ENCODE measurements at places on chromosomes 12 and 14. TPM values are rescaled to one million over a fixed set of nuclear protein-coding genes. Genes with fewer than 3 reads are reported as not detected.

LRP10 gene
- total RNA-seq, result 52.4 TPM

OVCH1 gene
- not detected for total RNA-seq

OR4L1 gene
- total RNA-seq, result not detected

MDGA2 gene
- not detected for total RNA-seq

DNA sequence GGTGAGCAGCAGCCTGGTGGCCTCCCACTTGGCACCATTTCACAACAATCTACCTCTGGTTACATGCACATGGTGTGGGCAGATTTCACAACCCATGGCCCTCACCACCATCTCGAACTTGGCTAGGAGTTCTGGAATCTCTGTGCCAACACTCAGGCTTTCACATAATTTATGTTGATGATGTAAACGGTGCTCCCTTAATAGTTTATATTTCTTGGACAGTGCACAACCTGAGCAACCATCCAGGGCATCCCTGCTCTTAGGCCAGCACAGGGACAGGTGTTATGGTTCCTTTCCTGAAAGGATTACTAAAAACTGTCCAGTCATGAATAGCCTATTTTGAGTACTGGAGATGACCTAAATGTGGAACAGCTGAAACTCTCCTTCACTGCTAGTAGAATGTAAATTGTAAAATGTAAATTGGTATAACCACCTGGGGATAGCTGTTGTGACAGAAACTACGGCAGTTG is 28.6 kb downstream of the ABCB9 start:
- H3K27ac ChIP-seq, result no peak overlapping the region
- H3K27me3 ChIP-seq, result no peaks in the 10 kb centered on the region

DNA sequence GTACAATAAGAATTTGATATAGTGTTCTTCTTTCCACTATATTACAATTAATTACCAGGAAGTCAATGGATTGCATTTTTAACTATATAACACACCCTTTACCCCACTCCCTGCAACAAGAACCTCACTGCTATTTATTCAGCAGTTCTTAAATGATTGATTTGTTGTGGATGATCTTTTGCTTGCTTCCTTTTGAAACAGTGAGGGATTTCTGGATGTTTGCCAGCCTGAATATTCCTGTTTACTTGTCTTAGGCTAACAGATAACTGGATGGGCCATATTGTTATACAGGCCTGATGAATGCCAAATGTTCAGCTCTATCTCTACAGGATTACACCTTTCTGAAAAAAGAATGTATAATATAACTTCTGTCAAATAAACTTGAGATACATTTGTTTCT is 497.6 kb downstream of the APAF1 start:
- H3K4me1 ChIP-seq, result no peaks in the 10 kb centered on the region
- H3K4me3 ChIP-seq, result no peak overlapping the region
- no peaks in the 10 kb centered on the region for H3K36me3 ChIP-seq
- H3K27ac ChIP-seq, result no peak overlapping the region

DNA sequence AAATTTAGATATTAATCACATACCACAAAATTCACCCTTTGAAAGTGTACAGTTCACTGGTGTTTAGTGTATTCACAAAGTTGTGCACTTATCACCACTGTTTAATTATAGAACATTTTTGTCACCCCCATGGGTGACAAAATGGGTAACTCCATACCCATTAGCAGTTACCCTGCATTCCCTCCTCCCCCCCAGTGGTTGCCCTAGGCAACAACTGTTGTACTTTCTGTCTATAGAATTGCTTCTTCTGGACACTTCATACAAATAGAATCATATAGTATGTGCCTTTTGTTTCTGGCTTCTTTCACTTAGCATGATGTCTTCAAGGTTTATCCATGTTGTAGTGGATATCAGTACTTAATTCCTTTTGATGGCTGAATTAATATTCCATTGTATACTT is 52.7 kb downstream of the FBXO34 start:
- no peak overlapping the region for H3K27ac ChIP-seq
- no peak for DNase-seq
- peaks cover 3% of the 10 kb centered on the region for H3K36me3 ChIP-seq
- no peak overlapping the region for H3K4me3 ChIP-seq

DNA sequence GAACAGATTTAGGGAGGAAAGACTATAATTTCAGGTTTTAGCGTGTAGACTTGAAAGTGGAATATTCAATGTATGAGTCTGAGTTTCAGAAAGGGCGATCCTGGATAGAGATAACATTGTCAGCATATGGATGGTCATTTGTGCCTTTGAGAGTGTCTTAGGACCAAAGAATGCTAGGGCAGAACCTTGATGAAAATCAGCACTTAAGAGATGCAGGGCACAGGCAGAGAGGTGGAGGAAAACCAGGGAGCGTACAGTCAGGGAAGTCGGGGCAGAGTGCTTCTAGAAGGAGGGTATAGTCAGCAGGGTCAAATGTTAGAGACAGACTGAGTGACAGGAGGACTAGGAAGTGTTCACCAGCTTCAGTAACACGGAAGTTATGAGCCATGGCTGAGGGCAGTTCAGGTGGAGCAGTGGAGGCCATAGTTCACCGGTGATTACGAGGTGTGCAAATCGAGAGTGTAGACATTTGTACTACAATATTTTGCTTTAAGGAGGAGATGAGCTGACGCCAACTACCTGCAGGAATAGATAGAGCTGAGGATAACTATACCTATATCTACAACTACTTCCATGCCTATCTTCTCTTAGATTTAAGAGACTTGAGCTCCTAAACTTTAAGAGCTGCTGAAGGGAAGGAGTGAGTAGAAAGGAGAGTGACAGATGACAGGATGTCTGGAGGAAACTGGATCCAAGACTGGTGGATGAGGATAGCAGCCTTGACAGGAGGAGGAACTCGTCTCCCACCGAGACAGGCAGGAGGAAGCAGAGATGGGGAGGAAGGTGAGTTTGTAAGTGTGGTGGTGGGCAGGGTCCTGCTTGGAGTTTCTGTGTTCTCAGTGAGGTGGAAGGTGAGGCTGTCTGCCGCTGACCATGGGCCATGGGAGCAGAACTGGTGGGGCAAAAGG is 6.5 kb downstream of the CBLN3 start:
- H3K36me3 ChIP-seq, result no peaks in the 10 kb centered on the region
- H3K27ac ChIP-seq, result no peak overlapping the region
- H3K27me3 ChIP-seq, result no peaks in the 10 kb centered on the region
- H3K4me3 ChIP-seq, result no peak overlapping the region
- peaks cover 35% of the 10 kb centered on the region for H3K4me1 ChIP-seq

Measured in CD4-positive, alpha-beta T cell (primary cell).